Naive thymus-derived CD8-positive, alpha-beta T cell (primary cell): ENCODE measurements at places on chromosomes 11 and 22. TPM values are rescaled to one million over a fixed set of nuclear protein-coding genes. Genes with fewer than 3 reads are reported as not detected.

- peaks cover 8% of the 10 kb centered on the region for H3K27me3 ChIP-seq
- no peaks in the 10 kb centered on the region for H3K36me3 ChIP-seq
- no peak overlapping the region for H3K27ac ChIP-seq
- H3K4me1 ChIP-seq, result no peaks in the 10 kb centered on the region
- DNase-seq, result no peak
- H3K4me3 ChIP-seq, result no peak overlapping the region
Observed at GRCh38 chr11:72451831-72452376, 17.6 kb upstream of the CLPB start.

DNA sequence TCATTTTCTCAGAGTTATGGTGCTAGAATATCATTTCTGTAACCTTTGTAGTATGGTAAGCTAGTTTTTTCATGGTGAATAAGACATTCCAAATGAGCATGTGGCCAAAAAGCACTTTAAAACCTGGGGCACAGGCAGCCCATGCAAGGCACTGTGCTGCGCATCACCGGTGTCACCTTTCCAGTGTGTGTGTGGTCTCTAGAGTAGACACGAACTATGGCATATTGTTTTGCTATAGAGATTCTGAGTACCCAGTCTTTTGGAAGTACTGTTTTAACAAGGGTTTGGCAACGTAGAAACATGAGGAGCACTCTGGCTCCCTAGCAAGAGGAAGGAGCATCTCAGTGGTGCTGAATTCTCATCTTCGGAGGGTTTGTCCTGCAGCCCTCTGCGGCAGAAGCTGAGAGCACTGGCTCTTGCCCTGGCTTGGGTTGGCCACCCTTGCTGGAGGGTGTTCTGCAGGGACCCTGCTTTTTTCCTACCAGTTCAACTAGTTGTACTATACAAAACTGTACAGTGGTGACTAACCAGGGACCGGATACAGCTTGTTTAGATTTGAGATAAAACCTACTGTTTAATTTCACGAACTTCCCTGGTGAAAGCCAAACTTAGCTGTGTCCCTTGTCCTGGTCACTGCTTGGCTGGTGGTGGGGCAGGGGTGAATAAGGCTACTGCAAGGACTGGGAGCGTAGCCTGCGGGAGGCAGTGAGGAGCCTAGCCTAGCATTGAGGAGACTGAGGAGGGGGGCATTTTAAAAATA lies 135.7 kb downstream of the ATXN10 start:
- no peak for DNase-seq
- H3K36me3 ChIP-seq, result peaks cover 81% of the 10 kb centered on the region
- H3K27me3 ChIP-seq, result no peaks in the 10 kb centered on the region
- no peaks in the 10 kb centered on the region for H3K4me1 ChIP-seq

DNA sequence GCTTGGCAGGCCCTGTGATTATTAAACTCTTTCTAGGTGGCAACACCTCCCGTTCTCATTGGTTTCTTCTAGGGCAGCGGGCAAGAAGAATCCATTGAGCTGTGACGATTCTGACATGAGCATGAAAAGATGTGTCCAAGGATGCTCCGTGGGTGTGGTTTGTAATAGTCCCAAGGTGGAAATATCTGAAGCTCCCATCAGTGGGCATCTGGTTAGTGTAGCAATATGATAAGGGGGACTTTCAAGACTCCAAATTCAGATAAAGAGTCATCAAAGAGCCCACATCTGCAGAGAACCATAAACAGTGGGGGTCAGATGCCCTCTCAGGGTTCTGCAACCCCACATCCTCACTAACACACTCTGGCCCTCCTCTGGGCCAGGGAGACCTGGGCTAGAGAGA lies 42.6 kb downstream of the TST start:
- peak overlapping the region; percentile 10 for H3K4me3 ChIP-seq
- H3K27me3 ChIP-seq, result no peaks in the 10 kb centered on the region
- DNase-seq, result no peak
- H3K4me1 ChIP-seq, result peaks cover 7% of the 10 kb centered on the region
- H3K27ac ChIP-seq, result peak overlapping the region; percentile 96
- H3K36me3 ChIP-seq, result no peaks in the 10 kb centered on the region

DNA sequence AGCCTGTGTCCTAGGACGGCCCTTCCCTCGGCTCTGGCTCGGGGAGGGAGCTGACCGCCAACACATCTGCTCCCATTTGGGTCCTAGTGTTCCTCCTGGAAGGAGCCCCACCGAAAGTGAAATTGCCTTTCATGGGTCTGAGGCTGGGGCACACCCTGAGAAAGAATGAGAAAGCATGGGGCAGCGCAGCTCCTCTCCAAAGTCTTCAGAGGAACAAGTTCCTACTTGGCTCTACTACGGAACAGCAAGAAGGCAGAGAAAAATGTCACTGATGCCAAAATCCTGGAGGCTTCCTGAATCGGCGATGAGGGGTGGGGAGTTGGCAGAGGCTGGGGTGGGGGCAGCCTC lies 41.5 kb upstream of the MYEOV start:
- DNase-seq, result no peak
- H3K4me3 ChIP-seq, result no peak overlapping the region
- no peaks in the 10 kb centered on the region for H3K4me1 ChIP-seq
- no peak overlapping the region for H3K27ac ChIP-seq
- peaks cover 6% of the 10 kb centered on the region for H3K36me3 ChIP-seq
- H3K27me3 ChIP-seq, result peaks cover 35% of the 10 kb centered on the region

DNA sequence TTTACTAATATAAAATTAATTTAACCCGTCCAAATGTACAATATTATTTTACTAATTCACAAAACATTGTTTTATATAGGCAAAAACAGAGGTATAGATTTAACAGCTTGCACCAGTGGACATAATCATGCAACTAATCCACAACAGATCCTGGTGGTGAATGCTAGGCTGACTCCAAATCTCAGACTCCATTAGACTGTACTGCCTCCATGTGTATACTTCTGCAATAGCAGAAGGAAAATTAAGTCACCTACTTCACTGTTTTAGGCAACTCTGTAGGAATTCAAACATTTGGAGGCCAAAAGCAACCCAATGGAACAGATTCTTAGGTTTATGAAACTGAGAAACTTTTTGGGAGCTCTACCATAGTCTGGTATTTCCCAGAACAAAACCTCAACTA lies 30.0 kb upstream of the RAB39A start:
- no peaks in the 10 kb centered on the region for H3K36me3 ChIP-seq
- no peak overlapping the region for H3K27ac ChIP-seq
- H3K4me3 ChIP-seq, result no peak overlapping the region
- no peak for DNase-seq
- peaks cover 8% of the 10 kb centered on the region for H3K27me3 ChIP-seq

DNA sequence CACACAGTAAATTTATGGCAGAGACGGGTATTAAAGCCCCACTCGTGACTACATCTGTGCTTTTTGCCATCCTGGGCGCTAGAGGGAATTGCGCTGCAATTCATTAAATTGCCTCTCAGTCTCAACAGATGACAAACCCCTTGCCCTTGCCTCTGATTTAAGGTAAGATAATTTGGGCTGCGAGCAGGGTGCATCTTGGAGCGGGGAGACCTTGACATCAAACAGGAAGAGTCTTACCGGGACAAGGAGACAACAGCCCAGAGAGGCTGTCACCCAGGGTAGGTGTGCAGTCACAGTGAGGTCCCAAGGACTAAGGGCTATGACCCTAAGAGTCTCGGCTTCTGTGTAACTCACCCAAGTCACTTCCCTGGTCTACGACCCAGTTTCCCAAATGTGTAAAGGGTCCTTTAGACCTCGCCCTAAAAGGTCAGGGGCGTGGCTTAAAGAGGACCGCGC lies 449 bp upstream of the TOM1 start:
- peak overlapping the region; percentile 95 for H3K4me3 ChIP-seq
- DNase-seq, result no peak
- peaks cover 23% of the 10 kb centered on the region for H3K4me1 ChIP-seq

- no peak for DNase-seq
- H3K4me1 ChIP-seq, result peaks cover 22% of the 10 kb centered on the region
- no peaks in the 10 kb centered on the region for H3K36me3 ChIP-seq
- peak overlapping the region; percentile 27 for H3K27ac ChIP-seq
Observed at GRCh38 chr11:2542406-2542805, 97.6 kb downstream of the KCNQ1 start.

- H3K4me1 ChIP-seq, result no peaks in the 10 kb centered on the region
- DNase-seq, result no peak
- H3K27me3 ChIP-seq, result no peaks in the 10 kb centered on the region
- peak overlapping the region; percentile 19 for H3K27ac ChIP-seq
Observed at GRCh38 chr22:25484521-25485315, 79.8 kb upstream of the GRK3 start.

GRCh38 chr22:49005557-49005956 lies 822.1 kb downstream of the BRD1 start:
- no peak for DNase-seq
- no peak overlapping the region for H3K4me3 ChIP-seq
- no peak overlapping the region for H3K27ac ChIP-seq
- H3K4me1 ChIP-seq, result no peaks in the 10 kb centered on the region

DNA sequence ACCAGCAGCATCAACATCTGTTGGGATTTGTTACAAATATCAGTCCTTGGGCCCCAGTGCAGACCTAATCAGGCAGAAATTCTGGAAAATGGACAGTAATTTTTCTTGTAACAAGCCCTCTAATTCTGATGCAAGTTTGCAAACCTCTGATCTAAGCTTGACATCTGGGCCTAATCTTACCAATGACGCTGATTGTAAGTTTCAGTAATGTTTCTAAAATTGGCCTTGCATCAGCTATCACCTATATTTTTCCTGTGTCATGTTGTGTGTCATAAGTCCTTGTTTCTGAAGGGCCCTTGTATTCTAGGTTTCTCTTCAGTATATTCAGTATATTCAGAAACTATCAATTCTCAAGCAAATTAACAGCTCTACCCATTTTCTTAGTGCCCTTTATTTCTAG lies 36.4 kb downstream of the ZNF215 start:
- H3K36me3 ChIP-seq, result no peaks in the 10 kb centered on the region
- no peak for DNase-seq
- no peak overlapping the region for H3K4me3 ChIP-seq
- no peak overlapping the region for H3K27ac ChIP-seq

DNA sequence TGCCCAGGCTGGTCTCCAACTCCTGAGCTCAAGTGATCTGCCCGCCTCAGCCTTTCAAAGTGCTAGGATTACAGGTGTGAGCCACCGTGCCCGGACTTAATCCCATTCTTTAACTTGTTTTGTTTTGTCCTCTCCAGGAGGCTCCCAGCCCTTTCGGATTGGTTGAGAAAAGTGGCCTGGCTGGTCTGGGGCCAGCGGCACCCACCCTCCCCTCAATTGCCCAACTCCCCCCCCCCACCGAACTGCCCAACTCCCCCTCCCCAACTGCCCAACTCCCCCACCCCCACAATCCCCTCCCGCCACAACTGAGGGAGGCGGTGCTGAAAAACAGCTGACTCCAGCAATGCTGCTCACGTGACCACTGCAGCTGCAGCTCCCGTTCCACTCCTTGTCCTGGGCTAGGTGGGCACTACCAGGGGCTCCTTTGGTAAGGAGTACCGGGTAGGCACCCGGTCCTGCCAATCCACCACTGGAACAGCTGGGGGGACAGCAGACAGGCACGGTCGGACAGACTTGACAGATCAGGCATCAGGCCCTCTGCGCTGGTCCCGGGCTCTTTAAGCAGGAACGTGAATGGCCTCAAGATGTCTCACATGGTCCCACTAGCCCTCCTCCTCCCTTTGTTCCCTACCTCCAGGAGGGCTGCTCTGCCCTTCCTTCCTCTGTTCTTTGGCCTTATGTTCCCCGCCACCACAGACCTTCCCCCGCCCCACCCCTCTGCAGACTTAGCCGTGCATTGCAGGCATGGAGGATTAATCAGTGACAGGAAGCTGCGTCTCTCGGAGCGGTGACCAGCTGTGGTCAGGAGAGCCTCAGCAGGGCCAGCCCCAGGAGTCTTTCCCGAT lies at the start of gene TCN2:
Gene TCN2 (plus strand): TSS at position 720 of the 845 bp plus-strand sequence. CDS start 158 bp downstream, outside the sequence.
- peak within 1 kb of the TSS; percentile 65 for H3K27ac ChIP-seq
- peaks cover 4% of the 10 kb centered on the region for H3K27me3 ChIP-seq
- H3K36me3 ChIP-seq, result no peaks in the 10 kb centered on the region
- H3K4me1 ChIP-seq, result peaks cover 22% of the 10 kb centered on the region
- peak within 1 kb of the TSS; percentile 88 for H3K4me3 ChIP-seq

DNA sequence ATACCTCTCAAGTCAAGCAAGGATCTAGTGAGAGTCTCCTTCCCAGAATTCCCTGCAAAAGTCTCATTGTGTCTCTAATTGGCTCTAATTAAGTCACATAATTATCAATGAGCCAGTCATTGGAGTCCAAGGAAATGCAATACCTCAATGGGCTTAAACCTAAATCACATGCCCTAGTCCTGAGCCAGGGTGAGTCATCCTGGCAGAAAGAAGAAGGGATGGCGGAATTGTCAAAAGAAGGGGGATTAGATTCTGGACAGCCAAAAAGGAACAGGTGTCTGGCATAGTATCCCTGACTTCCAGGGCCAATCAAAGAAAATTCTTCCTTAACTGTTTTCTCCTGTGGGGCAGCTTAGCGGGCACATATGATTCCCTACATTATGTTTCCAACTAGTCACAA lies 25.1 kb upstream of the LDLRAD3 start:
- H3K27ac ChIP-seq, result no peak overlapping the region
- DNase-seq, result no peak
- H3K4me3 ChIP-seq, result no peak overlapping the region
- peaks cover 2% of the 10 kb centered on the region for H3K36me3 ChIP-seq
- H3K27me3 ChIP-seq, result peaks cover 17% of the 10 kb centered on the region

NCF4 gene
- 2.8 TPM for total RNA-seq

CASTOR1 gene
- 18.0 TPM for total RNA-seq

DCHS1 gene
- 14.4 TPM for total RNA-seq

ANO5 gene
- total RNA-seq, result not detected

ME3 gene
- total RNA-seq, result 2.5 TPM

LRRC32 gene
- 0.08 TPM for total RNA-seq

SLC5A12 gene
- total RNA-seq, result not detected

LARGE1 gene
- 2.6 TPM for total RNA-seq

TRIM6 gene
- total RNA-seq, result not detected
